ENCODE measurements at places on chromosomes 6 and 20.

DNA sequence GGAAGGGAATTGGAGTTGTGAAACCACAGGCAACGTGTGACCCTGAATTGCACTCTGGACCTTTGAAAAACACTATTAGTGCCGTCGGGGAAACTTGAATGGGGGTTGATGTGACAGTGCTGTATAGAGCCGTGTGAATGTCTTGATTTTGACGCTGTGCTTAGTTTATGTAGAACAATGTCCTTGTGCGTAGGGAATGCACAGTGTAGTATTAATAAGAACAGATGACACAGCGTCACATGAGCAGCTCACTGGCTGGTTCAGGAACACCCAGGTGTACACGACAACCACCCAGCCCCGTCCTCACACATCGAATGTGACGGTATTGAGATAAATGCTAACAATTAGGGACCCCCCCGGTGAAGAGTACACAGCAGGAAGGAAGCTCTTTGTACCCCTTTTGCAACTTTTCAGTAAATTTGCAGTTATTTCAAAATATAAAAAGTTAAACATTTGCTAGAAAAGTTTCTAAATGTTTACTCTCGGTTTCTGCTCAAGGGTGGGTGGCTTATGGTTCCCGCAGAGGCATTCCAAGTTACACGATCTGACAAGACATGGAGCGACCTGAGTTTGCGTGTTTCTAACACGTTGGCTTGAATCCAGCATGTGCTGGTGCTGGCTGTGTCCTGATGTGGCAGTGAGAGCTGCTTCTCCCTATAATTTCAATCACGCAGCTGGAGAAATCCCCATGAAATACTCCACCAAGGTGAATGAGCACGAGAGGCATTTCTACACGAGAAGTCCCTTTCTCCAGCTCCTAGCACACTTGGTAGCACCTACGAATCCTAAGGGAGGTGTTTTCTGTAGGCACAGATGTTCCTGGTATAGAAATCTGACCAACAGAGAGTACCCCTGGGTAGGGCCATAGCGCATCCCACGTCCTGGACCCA is 208.0 kb upstream of the EXOC2 start:
- DNase-seq = no peak

DNA sequence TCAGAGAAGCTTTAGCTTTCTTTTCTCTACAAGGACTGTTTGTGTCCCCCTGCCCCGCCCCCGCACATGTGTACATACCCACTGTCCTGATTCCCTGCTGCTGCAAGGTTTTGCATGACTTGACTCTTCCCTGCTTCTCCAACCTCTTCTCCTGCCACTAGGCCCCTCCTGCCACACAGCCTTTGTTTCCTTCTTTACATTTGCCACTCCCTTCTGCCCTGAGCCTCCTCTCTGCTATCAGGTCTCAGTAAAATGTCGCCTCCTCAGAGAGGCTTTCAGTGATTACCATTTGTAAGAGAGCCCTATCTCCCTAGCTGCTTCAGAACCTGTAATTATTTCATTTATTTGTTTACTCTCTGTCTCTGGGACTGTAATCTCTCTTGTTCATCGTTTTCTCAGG is 56.4 kb upstream of the VSTM2L start:
- DNase-seq = no peak

DNA sequence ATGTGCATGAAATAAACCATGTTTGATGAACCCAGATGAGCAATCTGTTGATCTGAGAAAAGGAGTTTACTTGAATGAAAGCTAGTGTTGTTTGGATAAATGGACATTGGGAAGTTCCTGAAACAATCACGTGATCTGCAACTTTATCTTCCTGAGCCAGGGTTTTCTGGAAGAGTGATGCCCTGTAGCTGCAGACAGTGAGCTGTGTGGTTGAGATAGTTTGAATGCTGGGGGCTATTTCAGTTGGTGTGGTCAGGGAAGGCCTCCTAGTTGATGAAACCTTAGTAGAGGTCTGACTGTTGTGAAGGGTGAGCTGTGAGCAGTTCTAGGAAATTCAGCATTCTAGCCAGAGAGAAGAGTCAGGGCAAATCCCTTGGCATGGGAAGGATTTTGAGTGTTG is 643.7 kb downstream of the UTRN start:
- no peak for DNase-seq

DNA sequence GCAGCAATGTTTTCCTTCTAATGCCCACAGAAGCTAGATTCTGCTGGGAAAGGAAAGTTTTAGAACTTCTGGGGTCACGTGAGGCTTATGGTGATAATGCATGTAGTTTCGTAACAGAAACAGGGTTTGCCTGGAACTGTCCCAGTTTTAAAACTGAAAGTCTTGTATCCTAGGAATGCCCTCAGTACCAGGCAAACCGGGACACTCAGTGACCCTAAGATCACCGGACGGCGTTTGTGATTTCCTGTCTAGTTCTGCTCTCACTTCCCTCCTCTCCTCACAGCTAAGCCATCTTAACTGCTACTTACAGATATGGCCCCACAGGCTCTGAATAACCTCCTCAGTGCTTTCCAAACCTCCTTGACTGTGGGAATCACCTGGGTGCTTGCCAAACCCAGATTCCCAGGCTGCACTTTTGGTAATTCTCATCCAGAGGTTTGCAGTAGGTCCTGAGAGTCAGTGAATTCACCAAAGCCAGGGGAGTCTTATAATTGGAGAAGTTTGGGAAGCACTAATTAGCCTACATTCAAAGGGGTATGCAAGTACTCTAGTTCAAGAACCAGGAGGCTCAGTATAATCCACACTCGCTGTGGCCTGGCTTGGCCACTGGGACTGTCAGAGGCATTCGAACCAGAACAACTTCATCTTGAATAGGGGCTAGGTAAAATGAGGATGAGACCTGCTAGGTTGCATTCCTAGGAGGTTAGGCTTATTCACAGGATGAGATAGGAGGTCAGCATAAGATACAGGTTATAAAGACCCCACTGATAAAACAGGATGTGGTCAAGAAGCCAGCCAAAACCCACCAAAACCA is 231.6 kb upstream of the MYLIP start:
- no peak for DNase-seq

DNA sequence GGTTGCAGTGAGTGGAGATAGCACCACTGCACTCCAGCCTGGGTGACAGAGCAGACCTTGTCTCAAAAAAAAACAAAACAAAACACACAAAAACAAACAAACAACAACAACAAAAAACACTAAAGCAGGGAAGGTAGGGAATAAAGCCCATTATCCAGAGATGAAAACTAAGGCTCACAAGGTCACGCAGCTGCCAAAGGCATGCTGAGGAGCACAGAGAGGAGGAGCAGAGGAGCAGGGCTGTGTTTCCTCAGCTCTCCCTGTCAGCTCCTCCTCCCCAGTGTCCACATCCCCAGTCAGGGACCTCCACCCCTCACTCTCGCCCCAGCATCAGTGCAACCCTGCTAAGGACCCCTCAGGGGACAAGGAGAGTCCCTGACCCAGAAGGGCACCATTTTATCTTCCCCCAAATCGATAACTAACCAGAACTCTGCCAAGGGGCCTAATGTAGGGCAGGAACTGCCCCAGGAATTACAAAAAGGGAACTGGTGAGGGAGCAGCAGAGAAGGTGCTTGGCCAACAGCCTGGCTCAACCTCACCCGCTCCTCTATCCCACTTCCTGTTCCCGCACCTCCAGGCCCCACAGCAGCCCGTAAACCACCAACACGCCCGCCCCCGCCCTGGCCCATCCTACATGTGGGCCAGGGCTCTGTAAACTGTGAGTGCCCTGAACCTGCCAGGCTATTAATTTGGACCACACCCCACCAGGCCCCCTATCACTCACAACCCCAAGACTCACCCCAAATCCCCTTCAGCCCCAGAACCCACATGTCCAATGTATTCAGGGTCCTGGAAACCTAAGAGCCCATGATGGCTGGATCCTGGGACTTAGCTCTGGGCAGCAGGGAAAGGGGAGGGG is 9.0 kb downstream of the TEAD3 start:
- no peak for DNase-seq

GRCh38 chr6:100300221-100300736 is 164.4 kb downstream of the SIM1 start:
- DNase-seq = no peak

DNA sequence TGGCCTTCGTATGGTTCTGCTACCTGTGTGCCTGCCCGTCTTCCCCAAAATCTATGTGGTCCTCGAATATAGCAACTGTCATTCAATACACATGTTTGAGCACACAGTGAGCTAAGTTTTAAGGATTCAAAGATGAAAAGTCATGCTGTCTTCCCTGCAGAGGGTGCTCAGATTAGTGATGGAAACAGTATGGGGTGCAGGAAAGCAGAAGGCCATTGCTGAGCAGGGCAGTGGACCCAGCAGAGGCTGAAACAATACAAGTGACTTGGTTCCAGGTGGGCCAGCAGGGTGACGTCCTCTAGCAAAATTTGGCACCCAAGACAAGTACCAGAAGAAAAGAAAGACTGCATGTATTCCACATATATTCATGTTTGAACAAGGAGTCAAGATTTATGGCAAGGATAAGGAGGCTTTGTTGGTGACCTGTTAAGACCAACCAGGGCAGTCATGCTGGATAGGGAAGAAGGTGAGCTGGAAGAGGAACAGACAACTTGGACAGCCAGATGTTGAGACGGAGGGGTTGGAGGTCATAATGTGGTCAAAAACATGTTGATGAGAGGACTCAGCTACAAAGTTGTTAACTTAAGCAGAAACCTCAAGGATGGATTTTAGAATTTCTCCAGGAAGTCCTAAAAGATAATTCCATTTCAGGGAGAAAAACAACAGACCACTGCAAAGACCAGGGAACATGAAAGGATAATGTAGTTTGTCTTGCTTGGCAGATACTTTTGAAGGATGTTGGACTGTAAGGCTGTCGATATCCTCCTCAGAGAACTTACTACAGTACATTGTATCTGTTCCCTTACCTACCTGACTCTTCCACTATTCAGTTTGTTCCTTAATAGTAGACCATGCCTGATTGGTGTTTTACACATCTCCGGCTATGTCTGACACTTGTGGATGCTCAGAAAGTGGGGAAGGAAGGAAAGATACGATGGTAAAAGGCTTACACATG is 2.5 kb downstream of the HLA-DQA1 start:
- no peak for DNase-seq

GRCh38 chr20:57590485-57591288 is 29.5 kb downstream of the ZBP1 start:
- no peak for DNase-seq

DNA sequence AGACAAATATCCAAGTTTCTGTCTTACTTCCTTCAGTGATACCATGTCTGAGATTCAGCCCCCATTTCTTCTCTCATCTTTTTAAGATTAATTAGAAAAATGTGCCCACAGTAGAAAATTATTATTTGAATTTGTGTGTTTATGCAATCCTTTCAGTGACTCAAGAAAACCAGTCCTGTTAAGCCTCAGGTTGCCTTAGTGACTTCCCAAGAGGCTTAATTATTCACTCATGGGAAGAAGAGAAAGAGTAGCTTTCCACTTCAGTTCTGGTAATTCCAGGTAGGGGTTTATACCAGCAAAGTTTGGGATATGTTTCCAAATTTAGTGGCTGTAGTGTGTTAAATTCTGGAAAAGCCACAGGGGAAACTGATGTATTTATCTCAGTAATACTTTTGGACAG is 149.1 kb downstream of the RIMS1 start:
- no peak for DNase-seq

DNA sequence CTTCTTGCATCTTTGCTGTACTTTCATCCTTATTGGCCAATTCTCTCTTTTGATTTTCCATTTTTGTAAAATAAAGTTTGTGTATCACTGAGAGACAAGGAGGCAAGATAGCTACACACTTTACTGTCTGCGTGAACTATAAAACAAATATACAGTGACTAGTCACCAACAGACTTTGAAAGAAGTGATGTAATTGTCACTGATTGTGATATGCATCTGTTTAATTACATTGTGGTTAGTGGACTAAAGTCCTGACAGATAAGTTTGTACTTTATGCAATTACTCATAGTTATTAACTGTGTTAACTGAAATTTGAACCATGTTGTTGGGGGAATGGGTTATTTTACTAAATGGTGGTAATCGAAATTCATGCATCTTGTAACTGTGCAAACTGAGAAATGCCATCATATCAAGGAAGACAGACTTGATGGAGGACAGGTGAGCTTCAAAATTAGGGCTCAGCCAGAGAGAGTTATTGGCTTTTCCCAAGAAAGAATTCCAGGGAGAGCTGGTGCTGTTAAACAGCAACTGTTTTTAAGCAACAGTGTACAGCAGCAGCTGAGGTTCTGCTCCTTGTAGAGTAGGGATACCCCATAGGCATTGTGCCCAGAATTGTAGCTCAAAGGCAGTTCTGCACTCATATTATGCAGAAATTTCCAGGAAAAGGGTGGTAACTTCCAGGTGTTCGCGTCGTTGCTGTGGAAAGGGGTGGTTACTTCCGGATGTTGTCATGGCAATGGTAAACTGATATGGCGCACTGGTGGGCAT is 62.9 kb downstream of the EFHC1 start:
- DNase-seq = no peak

Measured in activated CD4-positive, alpha-beta T cell treated with anti-CD3 and anti-CD28 coated beads, Interleukin-2, amount 50 U/mL, for 24 hours (primary cell).